T-cell (primary cell): ENCODE measurements at places on chromosomes 2 and 18. TPM values are rescaled to one million over a fixed set of nuclear protein-coding genes. Genes with fewer than 3 reads are reported as not detected.
A peak's percentile ranks its signal among the peaks of the same experiment; 100 is the strongest.

Gene LRP2
- total RNA-seq = not detected

Gene ANKRD30B
- total RNA-seq = not detected

Gene COBLL1
- total RNA-seq = 1.2 TPM

Gene MYO3B
- total RNA-seq = 0.28 TPM

Gene RGPD4
- 0.20 TPM for total RNA-seq

Gene PTPRN
- total RNA-seq = not detected

Gene UGT1A5
- not detected for total RNA-seq

GRCh38 chr2:205954707-205955106 lies 131.3 kb downstream of the INO80D start:
- no peak overlapping the region for H3K4me3 ChIP-seq
- no peaks in the 10 kb centered on the region for H3K36me3 ChIP-seq
- H3K4me1 ChIP-seq = peaks cover 13% of the 10 kb centered on the region
- no peak overlapping the region for H3K27ac ChIP-seq

- H3K27ac ChIP-seq = no peak overlapping the region
- no peaks in the 10 kb centered on the region for H3K4me1 ChIP-seq
- H3K36me3 ChIP-seq = no peaks in the 10 kb centered on the region
- no peaks in the 10 kb centered on the region for H3K27me3 ChIP-seq
- H3K4me3 ChIP-seq = no peak overlapping the region
These were observed 52.3 kb downstream of the ZNF521 start for GRCh38 chr18:25299426-25300300.

GRCh38 chr2:98664323-98664722 lies 55.9 kb downstream of the UNC50 start:
- peak; percentile 76 for DNase-seq
- H3K27ac ChIP-seq = peak overlapping the region; percentile 92
- H3K36me3 ChIP-seq = peaks cover 12% of the 10 kb centered on the region
- peak overlapping the region; percentile 49 for H3K4me3 ChIP-seq

DNA sequence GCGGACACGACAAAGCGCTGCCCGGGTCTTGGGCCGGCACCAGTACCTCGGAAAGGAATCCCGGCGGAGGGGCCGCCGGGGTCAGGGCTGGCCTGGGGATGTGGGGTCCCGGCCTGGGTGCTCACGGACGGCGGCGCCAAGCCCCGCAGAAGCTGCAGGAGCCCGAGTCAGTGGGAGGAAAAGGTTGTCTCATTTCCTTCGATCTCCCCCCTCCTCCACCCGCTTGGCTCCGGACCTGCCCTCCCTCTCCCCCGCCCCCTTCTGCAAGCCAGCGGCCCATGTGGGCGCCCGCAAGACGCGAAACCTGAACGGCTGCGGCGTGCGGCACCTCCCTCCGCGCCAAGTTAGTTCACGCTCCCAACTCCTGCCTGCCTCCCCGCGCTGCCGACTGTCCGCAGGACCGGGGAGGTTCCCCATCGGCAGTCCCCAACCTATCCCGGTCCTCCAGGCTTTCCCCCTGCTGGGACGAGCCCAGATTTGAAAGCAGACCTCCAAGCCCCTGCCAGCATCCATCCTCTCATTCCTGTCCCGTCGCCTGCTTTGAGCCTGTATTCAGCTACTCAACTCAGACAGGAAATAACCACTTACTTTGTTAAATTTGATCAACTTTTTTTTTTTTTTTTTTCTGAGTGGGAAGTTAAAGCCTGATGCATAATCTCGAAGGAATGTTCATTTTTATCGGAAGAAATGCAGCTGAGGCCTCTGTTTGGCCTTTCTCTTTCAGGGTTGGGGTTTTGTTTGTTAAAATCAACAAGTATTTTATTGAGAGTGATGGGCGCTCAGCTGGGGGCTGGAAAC lies at the start of gene EVA1A:
Gene EVA1A (minus strand): TSS at position 172 of the 798 bp plus-strand sequence. CDS start 42,799 bp downstream, outside the sequence.
- DNase-seq = no peak
- H3K27me3 ChIP-seq = peaks cover 38% of the 10 kb centered on the region
- no peak within 1 kb of the TSS for H3K27ac ChIP-seq
- H3K4me1 ChIP-seq = peaks cover 48% of the 10 kb centered on the region

DNA sequence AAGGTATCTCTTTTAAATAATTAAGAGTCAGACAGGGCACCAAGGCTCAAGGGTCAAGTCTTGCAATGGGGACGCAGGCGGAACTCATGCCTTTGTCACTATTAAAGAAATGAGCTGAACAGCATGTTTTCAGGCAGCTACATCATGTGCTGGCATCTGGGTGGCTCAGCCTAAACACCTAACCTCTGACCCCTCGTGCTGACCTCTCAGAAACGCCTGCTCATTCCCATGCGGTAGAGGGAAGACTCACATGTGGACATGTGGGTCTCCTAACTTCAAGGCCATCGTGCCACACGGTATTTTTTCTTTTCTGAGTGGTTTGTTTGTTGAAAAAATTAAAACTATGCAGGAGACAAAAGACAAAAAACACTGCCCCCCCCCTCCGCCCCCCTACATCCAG lies 31.3 kb downstream of the CYP27C1 start:
- H3K4me1 ChIP-seq = no peaks in the 10 kb centered on the region
- no peaks in the 10 kb centered on the region for H3K36me3 ChIP-seq
- DNase-seq = no peak
- H3K27me3 ChIP-seq = peaks cover 54% of the 10 kb centered on the region

DNA sequence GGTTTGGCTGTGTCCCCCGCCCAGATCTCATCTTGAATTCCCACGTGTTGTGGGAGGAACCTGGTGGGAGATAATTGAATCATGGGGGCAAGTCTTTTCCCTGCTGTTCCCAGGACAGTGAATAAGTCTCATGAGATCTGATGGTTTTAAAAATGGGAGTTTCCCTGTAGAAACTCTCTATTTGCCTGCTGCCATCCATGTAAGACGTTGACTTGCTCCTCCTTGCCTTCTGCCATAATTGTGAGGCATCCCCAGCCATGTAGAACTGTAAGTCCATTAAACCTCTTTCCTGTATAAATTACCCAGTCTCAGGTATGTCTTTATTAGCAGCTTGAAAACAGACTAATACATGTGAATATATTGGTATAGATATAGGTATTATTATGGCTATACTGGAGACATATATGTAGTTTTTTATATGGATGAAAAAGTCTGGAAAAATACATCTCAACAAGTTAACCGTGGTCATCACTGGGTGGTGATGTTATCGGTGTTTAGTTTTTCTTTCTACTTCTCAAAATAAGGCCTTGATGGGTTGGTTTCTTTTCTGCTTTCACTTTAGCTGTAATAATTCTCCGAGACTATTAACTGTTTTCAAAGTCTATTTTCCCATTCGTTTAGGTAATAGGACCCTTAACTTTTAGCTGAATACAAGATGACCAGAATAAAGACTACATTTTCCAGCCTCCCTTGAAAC lies 39.1 kb upstream of the NCOA1 start:
- no peak for DNase-seq
- H3K36me3 ChIP-seq = no peaks in the 10 kb centered on the region
- H3K4me3 ChIP-seq = no peak overlapping the region
- peaks cover 3% of the 10 kb centered on the region for H3K27me3 ChIP-seq

DNA sequence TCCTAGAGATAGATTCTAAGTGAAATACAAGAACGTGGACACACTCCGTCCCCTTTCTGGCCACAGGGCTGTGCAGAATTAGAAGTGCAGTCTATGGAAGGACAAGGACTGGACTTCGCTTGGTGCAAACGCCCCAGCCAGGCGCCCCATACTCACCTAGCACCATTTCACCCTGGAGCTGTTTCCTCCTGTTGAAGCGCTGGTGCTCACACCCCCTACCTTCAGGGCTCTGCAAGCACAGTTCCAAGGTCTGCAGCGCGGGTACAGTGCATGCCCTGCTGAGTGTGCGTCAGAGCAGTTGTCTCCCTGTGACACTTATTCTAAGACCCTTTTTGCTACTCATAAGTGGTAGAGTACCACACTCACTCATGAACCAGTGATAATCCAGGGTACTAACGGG lies 3.0 kb downstream of the HPCAL1 start:
- no peaks in the 10 kb centered on the region for H3K36me3 ChIP-seq
- DNase-seq = peak; percentile 50
- H3K27me3 ChIP-seq = no peaks in the 10 kb centered on the region
- H3K4me3 ChIP-seq = peak overlapping the region; percentile 93
- peaks cover 61% of the 10 kb centered on the region for H3K4me1 ChIP-seq

DNA sequence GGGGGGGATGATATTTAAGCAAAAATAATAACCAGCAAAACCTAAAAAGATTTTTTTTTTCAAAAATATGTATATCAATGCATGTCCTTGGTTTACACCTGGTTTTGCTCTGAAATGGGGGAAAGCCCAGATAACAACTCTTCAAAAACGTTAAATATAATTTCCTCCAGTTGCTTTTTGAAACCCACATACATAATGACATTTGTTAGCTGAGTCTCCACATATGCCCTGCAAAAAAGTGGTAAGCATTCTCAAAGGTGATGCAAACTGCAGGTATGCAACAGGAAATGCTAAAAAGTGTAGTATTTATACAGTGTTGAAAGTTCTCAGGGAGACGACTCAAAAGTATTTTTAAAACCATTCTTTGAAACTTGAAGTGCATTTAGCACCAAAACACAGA lies 258.6 kb downstream of the ZEB2 start:
- no peak for DNase-seq
- H3K27ac ChIP-seq = no peak overlapping the region
- no peak overlapping the region for H3K4me3 ChIP-seq
- H3K4me1 ChIP-seq = peaks cover 8% of the 10 kb centered on the region
- H3K36me3 ChIP-seq = peaks cover 3% of the 10 kb centered on the region
- H3K27me3 ChIP-seq = no peaks in the 10 kb centered on the region

GRCh38 chr18:3048121-3048520 lies 35.2 kb upstream of the LPIN2 start:
- no peak for DNase-seq
- H3K27ac ChIP-seq = no peak overlapping the region
- H3K4me1 ChIP-seq = peaks cover 8% of the 10 kb centered on the region
- no peaks in the 10 kb centered on the region for H3K36me3 ChIP-seq
- no peaks in the 10 kb centered on the region for H3K27me3 ChIP-seq

GRCh38 chr2:33897741-33898140 lies 298.6 kb upstream of the FAM98A start:
- no peak overlapping the region for H3K4me3 ChIP-seq

- H3K27ac ChIP-seq = no peak overlapping the region
- H3K36me3 ChIP-seq = no peaks in the 10 kb centered on the region
- H3K4me3 ChIP-seq = no peak overlapping the region
- H3K4me1 ChIP-seq = no peaks in the 10 kb centered on the region
- H3K27me3 ChIP-seq = peaks cover 6% of the 10 kb centered on the region
These were observed 199.3 kb downstream of the NCK2 start for GRCh38 chr2:105943977-105944376.

- H3K36me3 ChIP-seq = no peaks in the 10 kb centered on the region
- H3K27me3 ChIP-seq = no peaks in the 10 kb centered on the region
- H3K4me3 ChIP-seq = no peak overlapping the region
- H3K4me1 ChIP-seq = no peaks in the 10 kb centered on the region
- no peak overlapping the region for H3K27ac ChIP-seq
These were observed 155.6 kb upstream of the LYPD1 start for GRCh38 chr2:132825601-132826000.

GRCh38 chr2:73053316-73054114 lies 18.0 kb downstream of the SFXN5 start:
- no peaks in the 10 kb centered on the region for H3K4me1 ChIP-seq
- no peak overlapping the region for H3K4me3 ChIP-seq
- H3K36me3 ChIP-seq = no peaks in the 10 kb centered on the region
- no peaks in the 10 kb centered on the region for H3K27me3 ChIP-seq
- DNase-seq = no peak

DNA sequence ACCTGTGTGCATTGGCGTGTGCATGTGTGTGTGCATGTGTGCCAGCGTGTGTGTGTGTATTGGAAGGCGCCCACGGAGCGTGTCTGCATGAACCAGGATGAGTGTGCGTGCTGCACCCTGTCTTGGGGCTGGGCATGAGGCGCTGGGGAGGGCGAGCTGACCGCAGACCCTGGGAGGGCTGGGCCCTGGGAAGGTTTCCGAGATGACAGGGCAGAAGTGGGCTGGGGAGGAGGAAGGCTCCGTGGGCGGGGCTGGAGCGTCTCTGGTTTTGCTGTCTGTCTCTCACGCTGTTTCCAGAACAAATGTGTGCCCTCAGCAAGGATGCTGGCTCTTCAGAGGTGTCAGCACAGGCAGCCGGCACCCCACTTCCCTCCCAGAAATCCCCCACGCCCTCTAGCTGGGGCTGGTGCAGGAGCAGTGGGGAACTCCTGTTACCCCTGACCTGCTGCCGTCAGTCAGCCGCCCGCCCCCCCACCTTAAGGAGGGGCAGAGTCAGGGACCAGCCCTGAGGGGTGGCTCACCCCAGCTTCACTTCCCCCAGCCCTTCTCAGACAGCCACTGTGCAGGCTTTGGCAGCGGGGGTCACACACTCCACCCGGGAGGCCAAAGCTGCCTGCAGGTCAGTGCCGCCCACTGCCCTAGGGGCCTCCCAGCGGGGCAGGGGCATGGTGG lies at the start of gene GPR35:
Gene GPR35 (plus strand): TSS at position 531 of the 672 bp plus-strand sequence. CDS start 4,473 bp downstream, outside the sequence.
- peaks cover 50% of the 10 kb centered on the region for H3K4me1 ChIP-seq
- DNase-seq = peak; percentile 52
- H3K4me3 ChIP-seq = peak within 1 kb of the TSS; percentile 31
- H3K27me3 ChIP-seq = no peaks in the 10 kb centered on the region
- H3K27ac ChIP-seq = peak within 1 kb of the TSS; percentile 96

- DNase-seq = no peak
- H3K36me3 ChIP-seq = no peaks in the 10 kb centered on the region
- peaks cover 12% of the 10 kb centered on the region for H3K4me1 ChIP-seq
- no peak overlapping the region for H3K27ac ChIP-seq
- H3K4me3 ChIP-seq = no peak overlapping the region
These were observed 141.1 kb downstream of the NDUFA10 start for GRCh38 chr2:239884051-239884405.

DNA sequence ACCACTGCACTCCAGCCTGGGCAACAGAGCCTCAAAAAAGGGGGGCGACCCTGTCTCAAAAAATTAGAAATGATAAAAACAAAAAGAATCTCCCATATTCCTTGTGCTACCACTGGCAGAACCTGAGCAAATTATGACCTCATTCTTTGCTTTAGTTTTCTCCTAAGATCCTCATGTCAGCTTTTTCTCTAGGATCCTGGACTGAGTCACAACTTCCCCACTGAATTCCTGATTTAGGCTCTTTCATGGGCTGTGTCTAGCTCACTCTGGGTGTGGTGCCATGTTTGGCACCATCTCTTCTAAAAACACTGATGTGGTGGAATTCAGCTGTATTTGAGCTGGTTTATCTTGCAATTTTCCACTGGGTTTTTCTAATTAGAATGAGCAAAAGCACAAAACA lies 37.1 kb downstream of the EXOC6B start:
- H3K27me3 ChIP-seq = no peaks in the 10 kb centered on the region
- no peaks in the 10 kb centered on the region for H3K36me3 ChIP-seq
- no peak for DNase-seq
- H3K27ac ChIP-seq = no peak overlapping the region
- H3K4me1 ChIP-seq = no peaks in the 10 kb centered on the region

- peaks cover 3% of the 10 kb centered on the region for H3K4me1 ChIP-seq
- no peak overlapping the region for H3K4me3 ChIP-seq
- no peak for DNase-seq
- H3K27me3 ChIP-seq = no peaks in the 10 kb centered on the region
- H3K27ac ChIP-seq = no peak overlapping the region
These were observed 62.1 kb downstream of the TLK1 start for GRCh38 chr2:171098607-171099006.

DNA sequence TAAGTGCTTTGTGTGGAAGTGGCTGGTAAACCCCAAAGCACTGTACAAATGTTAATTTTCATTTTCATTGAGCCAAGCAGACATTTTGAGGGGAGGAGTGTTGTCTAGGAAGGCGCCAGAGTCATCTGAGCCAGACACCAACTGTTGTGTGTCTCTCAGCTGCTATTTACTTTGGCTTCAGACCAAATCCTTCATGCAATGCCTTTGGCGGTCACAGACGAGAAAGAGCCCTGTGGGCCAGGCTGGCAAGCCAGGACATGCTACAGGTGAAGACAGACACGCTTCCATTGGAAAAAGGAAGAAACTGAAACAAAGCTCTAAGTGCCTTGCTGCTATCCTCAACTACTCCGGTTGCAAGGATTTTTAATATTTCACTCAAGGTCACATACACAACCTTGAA lies 115.4 kb upstream of the CDC42EP3 start:
- H3K27me3 ChIP-seq = no peaks in the 10 kb centered on the region
- H3K4me3 ChIP-seq = no peak overlapping the region
- H3K36me3 ChIP-seq = no peaks in the 10 kb centered on the region
- no peak overlapping the region for H3K27ac ChIP-seq
